ENCODE measurements at places on chromosomes 5 and 9.

DNA sequence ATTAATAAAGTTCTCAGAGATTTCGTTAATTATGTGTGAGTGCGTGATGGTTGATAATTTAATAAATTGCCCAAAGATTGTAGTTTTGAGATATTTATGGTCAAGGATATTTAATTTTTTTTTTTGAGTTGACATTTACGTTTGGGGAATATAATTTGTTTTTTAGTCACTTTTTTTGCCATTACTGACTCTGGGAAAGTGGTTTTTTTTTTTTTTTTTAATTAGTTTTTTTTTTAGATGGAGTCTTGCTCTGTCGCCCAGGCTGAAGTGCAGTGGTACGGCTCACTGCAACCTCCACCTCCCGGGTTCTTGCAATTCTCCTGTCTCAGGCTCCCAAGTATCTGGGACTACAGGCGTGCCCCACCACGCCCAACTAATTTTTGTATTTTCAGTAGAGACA is 1.7 kb downstream of the BDP1 start:
- H3K27ac ChIP-seq = no peak overlapping the region
- peaks cover 16% of the 10 kb centered on the region for H3K4me1 ChIP-seq
- no peak overlapping the region for H3K4me3 ChIP-seq

DNA sequence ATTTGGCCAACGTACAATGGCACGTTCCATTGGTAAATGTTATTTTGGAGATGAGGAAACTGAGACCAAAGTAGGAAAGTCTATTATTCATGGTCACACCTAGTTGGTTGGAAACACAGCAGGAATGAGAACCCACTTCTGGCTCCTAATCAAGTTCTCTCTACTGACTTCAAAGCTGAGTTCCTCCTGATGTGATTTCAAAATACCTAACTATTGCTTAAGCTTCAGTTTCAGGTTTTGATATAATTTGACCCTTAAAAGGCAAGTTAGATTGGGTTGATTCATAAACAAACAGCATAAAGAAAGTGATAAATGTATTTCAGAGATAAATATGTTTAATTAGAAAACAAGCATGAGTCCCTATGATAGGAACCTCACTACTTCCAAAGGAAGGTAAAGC is 312.5 kb downstream of the PARP8 start:
- DNase-seq = no peak
- H3K36me3 ChIP-seq = no peaks in the 10 kb centered on the region
- no peak overlapping the region for H3K4me3 ChIP-seq
- H3K4me1 ChIP-seq = no peaks in the 10 kb centered on the region

DNA sequence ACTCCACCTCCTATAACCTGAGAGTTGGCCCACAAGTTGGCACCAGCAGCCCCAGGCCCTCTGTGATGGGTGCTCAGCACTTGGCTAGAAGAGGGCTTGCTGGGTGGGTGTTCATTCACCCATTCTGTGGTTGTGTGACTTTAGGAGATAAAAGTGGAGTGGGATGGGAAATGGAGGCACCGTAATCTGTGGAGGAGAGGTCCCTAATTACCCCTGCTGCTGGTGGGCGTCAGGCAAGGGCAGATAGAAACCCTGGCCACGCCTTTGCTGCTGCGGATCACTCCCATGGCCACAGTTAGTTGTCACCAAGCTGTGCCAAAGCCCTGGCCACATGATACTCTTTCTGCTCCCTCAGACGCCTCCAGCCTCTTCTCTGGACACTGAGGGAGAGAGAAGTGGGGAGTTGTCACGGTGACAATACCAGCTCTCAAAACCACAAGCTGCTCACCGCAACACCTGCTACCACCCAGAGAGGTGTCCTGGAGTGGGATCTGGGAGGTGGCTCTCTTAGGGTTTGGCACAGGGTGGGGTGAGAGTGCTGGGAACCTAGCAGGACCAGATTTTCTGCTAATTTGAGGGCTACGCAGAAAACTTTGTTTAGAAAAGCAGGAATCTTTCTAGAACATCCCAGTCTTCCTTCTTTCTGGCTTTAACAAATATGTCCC is 12.0 kb upstream of the NEUROG1 start:
- peaks cover 13% of the 10 kb centered on the region for H3K4me1 ChIP-seq
- H3K4me3 ChIP-seq = no peak overlapping the region
- no peaks in the 10 kb centered on the region for H3K36me3 ChIP-seq
- H3K27me3 ChIP-seq = peaks cover 3% of the 10 kb centered on the region

- H3K27me3 ChIP-seq = no peaks in the 10 kb centered on the region
- no peak overlapping the region for H3K27ac ChIP-seq
- no peak for DNase-seq
- H3K4me3 ChIP-seq = no peak overlapping the region
Measured at GRCh38 chr5:56356836-56357160, 123.7 kb upstream of the ANKRD55 start.

DNA sequence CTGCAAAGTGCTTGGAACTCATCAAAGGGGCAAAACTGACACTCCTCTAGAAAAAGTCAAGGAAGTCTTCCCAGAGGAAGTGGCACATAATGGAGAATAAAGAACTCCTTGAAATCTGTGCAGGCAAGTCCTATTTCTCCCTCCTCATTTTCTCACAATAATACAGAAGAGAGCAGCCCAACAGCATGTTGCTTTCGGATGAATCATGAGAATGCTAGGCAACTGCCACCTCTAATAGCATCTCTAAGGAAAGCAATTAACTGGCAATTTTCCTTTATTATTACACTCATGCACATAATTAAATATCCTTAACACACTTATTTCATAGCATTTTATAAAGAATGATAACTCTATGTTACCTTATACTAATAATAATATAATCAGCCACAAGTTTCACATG is 122.2 kb upstream of the PTGER4 start:
- no peaks in the 10 kb centered on the region for H3K4me1 ChIP-seq
- H3K36me3 ChIP-seq = no peaks in the 10 kb centered on the region
- no peak overlapping the region for H3K27ac ChIP-seq
- no peak overlapping the region for H3K4me3 ChIP-seq

DNA sequence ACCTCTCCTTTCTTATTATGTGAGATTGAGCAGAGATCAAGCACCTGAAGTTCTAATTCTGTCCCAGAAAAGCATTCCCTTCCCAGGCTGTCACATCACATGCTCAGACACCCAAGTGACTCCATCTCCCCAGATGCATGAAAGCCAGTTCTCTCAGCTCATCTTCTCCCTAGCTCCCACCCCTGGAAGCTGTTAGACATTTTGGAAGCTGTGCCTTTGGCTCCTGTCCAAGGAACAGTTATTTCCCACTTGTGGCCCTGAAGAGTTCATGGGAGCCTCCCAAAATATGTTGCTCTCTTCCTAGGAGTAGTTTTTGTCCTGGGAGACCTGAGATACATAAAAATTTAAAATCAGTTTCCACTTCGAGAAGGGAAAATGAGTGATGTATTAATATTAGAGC is 161.4 kb upstream of the GAS1 start:
- H3K4me1 ChIP-seq = no peaks in the 10 kb centered on the region
- no peaks in the 10 kb centered on the region for H3K36me3 ChIP-seq
- H3K4me3 ChIP-seq = no peak overlapping the region
- H3K27me3 ChIP-seq = no peaks in the 10 kb centered on the region
- H3K27ac ChIP-seq = no peak overlapping the region
- DNase-seq = no peak

DNA sequence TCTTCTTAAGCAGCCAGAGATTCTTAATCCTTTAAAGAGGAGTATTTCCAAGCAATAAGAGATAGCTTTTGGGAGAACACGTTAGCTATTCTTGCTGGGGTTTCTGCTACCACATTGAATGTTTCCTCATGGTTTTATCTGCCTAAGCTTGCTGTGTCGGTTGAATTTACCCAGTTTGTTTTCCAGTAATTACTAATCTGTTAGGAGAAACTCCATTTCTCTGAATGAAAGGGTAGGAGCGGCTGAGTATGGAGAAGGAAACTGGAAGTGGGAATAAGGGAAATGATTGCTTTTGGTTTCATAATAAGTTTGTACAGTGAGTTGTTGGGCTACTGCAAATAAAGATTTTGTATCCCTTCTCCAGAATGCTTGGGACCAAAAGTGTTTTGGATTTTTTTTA is 1.2 kb downstream of the JAK2 start:
- peak overlapping the region; percentile 98 for H3K27ac ChIP-seq
- peaks cover 9% of the 10 kb centered on the region for H3K36me3 ChIP-seq
- H3K4me1 ChIP-seq = peaks cover 19% of the 10 kb centered on the region
- DNase-seq = no peak
- peak overlapping the region; percentile 91 for H3K4me3 ChIP-seq

GRCh38 chr5:122137702-122138101 is 8.4 kb downstream of the ZNF474 start:
- no peaks in the 10 kb centered on the region for H3K27me3 ChIP-seq
- H3K4me3 ChIP-seq = no peak overlapping the region
- H3K27ac ChIP-seq = no peak overlapping the region
- H3K4me1 ChIP-seq = no peaks in the 10 kb centered on the region
- DNase-seq = no peak
- no peaks in the 10 kb centered on the region for H3K36me3 ChIP-seq

DNA sequence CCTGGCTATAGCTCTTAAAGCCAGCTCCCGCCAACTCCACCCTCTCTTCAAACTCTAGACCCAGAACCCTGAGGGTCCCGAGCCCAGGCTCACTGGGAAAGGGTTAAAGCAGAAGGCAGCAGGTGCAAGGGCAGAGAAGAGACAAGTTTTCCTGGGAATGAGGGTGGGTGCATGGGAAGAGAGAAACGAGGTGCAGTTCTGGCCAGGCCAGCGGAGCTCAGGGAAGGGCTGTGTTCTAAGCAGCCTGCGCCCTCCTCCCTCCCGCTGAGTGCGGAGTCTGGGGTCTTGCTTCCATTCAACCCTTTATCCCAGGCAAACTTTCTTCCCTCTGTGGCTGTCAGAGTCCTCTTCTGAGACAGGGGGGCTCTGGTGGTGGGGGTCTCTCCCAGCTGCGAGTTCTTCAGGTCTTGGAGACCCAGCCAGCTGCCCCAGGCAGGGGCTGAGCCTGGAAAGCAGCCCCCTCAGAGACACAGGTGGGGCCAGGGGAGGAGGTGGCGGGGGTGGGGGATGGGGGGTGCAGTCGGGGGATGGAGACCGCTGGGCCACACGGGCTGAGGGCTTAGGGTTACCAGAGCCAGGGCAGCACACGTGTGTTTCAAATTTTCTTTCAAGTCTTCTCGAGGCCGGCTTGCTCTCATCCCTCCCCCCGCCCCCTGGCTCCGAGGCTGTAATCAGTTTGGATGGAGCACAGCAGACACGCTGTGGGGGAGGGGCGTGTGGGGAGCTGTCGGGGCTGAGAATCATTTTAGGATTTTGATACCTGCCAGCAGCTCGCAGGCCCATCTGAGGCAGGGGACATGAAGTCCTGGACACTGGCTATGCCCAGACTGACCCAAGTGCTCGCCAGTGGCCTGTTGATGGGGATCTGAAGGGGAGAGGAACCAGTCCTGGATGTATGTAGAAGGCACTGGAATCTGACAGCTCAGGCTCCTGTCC is 169.6 kb upstream of the SMIM23 start:
- H3K4me3 ChIP-seq = no peak overlapping the region
- H3K36me3 ChIP-seq = no peaks in the 10 kb centered on the region
- H3K4me1 ChIP-seq = no peaks in the 10 kb centered on the region
- peaks cover 91% of the 10 kb centered on the region for H3K27me3 ChIP-seq
- no peak overlapping the region for H3K27ac ChIP-seq

DNA sequence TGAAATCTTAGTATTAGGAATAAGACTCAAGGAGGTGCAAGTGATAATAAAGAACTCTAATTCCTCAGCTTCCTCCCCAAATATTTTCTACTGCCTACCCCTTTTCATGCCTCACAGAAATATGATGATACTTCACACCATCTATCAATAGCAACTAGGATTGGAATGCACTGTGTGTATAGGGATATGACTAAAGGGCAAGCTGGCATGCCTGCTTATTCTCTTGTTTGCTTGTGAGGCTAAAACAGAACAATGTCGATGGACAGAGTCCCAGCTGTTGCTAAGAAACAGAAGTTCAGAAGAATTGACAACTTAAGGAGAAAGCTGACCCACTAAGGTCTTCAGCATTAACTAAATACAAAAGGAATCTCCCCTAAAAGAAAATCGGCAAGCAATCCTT is 9.7 kb upstream of the CHD1 start:
- no peak overlapping the region for H3K4me3 ChIP-seq
- no peaks in the 10 kb centered on the region for H3K27me3 ChIP-seq
- no peak overlapping the region for H3K27ac ChIP-seq
- no peak for DNase-seq

DNA sequence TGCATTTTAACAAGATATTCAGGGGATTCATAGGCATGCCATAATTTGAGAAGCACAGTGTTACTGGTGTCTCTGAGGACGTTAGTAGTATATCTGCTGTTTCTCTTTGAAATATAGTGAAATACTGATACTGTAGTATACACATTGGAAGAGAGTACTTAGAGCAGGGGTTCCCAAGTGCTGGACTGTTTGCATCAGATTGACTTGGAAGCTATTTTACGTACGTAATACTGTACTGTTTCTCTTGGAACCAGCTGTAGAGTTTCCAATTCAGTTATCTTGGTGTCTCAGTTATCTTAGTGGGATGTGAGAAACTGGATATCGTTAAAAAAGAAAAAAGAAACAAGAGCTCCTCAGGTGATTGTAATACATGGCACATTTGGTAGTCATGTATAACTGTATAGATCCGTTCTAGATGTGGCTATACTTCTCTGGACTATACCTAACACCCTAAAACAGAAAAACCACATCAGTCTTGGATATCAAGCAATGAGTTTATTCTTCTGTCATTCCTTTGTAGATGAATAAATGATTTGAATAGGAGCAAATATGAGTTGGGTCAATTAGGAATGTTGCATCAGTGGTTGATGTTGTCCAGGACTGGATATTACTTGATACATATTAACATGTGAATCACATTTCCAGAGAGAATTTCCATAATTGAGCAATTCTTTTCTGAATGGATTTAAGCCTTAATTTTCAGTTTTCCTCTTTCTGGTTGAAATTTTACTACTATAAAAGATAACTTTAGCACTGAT is 33.4 kb downstream of the PRRC1 start:
- H3K36me3 ChIP-seq = no peaks in the 10 kb centered on the region
- H3K4me1 ChIP-seq = no peaks in the 10 kb centered on the region
- H3K4me3 ChIP-seq = no peak overlapping the region
- no peaks in the 10 kb centered on the region for H3K27me3 ChIP-seq

DNA sequence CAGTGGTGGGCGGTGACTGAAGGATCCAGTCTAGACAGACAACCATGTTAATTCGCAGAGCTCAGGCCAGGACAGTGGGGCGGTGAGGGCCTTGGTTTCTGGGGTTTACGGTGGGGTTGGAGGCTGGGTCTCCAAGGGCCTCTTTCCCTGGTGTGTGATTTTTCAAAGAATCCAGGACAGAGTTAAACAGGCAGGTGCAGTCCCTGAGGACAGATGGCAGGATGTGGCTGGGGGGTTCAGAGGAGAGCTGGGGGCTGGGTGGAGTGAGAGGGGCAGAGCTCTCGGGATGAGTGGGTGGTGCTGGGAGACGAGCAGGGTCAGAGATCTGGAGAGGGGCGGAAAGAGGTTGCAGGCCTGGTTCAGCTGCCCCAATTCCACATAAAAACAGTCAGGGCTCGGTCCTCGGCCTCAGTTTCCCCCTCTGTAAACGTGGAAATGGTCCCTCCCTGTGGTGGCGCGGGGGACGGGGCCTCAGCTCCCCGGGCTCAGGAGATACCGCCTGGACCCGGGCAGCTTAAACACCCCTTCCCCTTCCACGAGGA is 145.9 kb downstream of the GAPVD1 start:
- H3K27ac ChIP-seq = no peak overlapping the region
- peaks cover 23% of the 10 kb centered on the region for H3K27me3 ChIP-seq
- no peak for DNase-seq
